HEK293T (cell line): ENCODE measurements at places on chromosomes 1 and 21.

GRCh38 chr1:31238612-31238985, 1.1 kb downstream of the NKAIN1 start:
- DNase-seq, result no peak

DNA sequence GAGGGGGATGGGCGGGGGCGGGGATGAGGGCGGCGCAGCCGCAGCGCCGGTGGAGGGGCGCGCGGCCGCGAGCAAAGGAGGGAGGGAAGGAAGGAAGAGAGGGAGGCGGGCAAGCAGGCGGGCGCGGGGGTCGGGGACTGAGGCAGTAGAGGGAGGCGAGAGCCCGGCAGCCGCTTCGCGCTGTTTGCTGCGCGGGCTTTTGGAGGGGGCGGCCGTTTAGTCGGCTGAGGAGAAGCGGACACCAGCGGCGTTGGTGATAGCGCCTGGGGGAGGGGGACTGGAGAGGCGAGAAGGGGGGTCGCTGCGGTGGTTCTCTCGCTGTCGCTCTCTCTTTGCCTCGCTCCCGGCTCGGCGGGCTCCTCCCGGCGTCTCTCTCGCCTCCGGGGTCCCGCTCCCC, at the start of gene HS2ST1:
HS2ST1 (plus strand) TSS at position 35 of the 397 bp plus-strand sequence.
- DNase-seq, result no peak

GRCh38 chr21:35561116-35561515, 499.2 kb downstream of the SETD4 start:
- no peak for DNase-seq

DNA sequence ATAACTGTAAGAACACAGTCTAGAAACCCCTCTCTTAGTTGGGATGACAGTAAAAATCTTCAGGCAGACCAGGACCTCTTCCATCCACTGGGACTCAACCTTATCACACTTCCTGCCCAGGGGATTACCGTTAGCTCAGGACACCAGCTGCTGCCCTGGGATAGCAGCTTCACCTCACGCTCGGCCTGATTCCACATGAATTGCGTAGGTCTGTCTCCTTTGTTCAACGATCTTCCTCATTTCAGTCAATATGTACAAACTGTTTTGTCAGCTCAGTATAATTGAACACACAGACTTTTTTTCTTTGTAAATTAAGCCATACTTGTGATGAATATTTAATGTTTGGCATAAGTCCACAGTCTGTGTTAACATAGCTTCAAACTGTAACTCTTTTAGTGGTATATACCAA, 290.4 kb downstream of the GRIK1 start:
- no peak for DNase-seq

DNA sequence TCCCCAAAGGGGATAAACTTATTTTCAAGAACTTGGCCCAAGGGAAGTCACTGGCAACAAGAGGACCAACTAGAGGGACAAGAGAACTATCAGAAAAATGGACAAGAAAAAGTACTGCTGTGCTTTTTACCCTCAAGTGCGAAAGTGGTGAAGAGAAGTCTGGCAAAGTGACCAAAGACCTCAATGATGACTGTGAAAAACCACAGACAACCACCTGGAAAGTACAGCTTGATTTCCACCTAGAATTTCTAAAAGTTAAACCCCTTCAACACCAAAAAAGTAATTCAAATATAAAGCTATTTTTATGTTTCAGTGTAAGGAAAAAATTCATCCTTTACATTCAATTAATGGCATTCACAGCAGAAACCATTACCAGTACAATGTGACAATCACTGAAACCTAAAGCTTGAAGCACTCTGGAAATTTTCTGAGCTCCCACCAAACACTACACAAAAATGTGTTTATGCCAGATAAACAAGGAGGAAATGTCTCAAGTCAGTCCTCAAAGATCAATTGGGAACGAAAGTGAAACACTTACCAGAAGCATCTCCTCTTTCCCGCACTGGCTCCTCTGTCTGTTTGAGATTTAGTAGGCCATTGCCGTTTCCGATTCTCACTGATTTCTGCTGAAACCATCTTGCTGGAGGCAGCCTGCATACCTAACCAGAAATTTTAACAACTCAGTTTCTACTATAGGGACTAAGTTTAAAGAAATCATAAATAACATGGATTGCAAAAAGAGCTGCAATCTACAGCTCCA, 8.3 kb downstream of the SDE2 start:
- DNase-seq, result no peak

GRCh38 chr21:39673736-39674135, 61.0 kb downstream of the B3GALT5 start:
- no peak for DNase-seq

GRCh38 chr1:85027242-85027983, 20.9 kb downstream of the MCOLN3 start:
- no peak for DNase-seq

GRCh38 chr1:211648980-211649934, 26.2 kb downstream of the NEK2 start:
- DNase-seq, result no peak

DNA sequence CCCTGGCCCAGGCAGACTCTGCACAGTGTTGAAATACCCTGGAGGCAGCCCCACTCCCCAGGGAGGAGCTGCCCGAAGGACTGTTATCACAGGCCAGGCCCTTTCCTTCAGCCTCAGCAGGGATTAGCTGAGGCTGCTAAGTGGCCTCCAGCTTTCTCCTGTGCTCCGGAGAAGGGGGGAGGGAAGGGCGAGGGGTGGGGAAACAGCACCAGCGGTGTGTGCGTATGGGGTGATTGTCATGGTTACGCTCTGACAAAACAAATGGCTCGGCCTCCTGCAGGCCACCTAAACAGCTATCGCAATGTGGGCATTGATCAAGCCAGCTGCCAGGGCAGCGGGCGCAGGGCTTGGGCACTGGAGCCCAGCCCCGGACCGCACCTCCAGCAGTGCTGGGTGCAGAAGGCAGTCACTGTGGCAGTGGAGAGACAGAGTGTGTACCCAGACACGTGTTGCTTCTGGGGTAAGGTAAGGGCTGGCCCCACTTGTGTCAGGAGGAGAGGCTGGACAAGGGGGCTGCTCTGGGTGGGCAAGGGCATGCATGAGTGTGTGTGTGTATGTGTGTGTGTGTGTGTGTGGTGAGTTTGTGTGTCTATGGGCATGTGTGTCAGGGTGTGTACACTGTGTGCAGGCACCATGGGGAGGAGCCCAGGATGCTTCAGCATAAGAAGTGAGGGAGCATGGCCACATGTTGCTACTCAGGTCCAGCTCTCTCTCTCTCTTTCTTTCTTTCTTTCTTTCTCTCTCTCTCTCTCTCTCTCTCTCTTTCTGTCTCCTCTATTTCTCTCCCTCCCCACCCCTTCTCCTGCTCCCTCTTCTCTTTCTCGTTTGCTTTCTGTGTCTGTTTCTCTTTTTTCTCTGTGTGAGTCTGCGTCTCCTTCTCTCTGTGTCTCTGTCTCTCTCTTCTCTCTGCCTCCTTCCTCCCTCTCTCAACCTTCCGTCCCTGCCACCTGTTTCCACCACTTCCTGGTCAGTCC, at the start of gene VWA5B1:
VWA5B1 (plus strand) TSS at position 252 of the 974 bp plus-strand sequence. CDS start 19,727 bp downstream, outside the sequence.
- DNase-seq, result peak; percentile 45

- peak; percentile 77 for DNase-seq
These were observed 8.1 kb downstream of the LRRC53 start for GRCh38 chr1:74504125-74504932.

GRCh38 chr21:14744368-14744767, 198.3 kb upstream of the SAMSN1 start:
- DNase-seq, result no peak

- peak; percentile 93 for DNase-seq
These were observed at the start of gene CASZ1 for GRCh38 chr1:10796029-10796944. Gene CASZ1 (minus strand): TSS chr1:10796646. CDS start chr1:10693889, 102,757 bp downstream.

- peak; percentile 62 for DNase-seq
These were observed 8.6 kb downstream of the MORN1 start for GRCh38 chr1:2382621-2383361.

DNA sequence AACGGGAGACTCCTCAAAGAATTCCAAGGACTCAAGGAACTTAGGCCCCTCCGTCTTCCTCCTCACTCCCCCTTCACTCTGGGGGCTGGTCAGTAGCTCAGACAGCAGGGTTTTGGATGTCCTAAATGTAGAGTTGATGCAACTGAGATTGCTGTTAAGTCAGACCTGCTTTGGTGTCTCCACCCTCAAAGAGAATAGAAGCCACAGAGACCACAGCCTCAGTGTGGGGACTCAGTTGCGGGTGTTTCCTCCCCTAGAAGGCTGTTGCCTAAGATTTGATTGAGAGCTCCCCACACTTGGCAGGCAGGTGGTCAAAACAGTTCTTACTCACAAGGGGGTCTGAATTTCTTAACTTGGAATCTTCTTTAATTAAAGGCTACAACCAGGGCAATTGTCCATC, 7.6 kb downstream of the MAN1C1 start:
- no peak for DNase-seq

DNA sequence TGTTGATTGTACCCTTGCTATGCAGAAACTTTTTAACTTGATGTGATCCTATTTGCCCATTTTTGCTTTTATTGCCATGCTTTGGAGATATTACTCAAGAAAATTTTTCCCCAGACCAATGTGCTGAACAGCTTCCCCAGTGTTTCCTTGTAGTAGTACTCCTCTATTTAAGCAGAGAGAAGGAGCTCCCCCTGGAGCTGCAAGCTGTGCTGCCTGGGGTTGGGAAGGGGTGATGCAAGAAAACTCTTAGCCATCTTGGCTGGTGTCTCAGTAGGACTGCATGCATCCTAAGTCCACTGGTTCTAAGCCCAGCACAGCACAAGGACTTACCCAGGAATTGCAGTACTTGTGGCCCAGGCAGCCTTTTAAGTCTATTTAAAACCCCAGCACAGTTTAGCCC, 121.6 kb downstream of the NTMT2 start:
- DNase-seq, result no peak

DNA sequence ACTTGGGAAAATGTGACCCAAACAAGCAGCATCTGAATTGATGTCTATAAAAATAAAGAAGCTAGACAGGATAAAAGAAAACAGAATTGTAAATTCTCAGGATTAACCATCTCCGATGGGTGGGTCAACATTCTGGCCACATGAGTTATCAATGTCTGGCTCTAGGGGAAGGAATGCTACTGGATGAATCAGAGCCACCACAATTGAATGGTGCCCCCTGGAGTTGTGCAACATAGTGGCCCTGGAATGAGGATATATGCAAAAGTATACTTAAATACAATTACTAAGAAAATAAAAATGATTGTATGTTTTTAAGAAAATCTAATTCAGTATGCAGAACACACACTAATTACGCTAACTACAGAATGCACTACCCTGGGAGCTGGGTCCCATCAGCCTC, 185.6 kb downstream of the TGFBR3 start:
- DNase-seq, result no peak

- DNase-seq, result no peak
These were observed 24.6 kb downstream of the ANGPTL3 start for GRCh38 chr1:62621907-62622306.

DNA sequence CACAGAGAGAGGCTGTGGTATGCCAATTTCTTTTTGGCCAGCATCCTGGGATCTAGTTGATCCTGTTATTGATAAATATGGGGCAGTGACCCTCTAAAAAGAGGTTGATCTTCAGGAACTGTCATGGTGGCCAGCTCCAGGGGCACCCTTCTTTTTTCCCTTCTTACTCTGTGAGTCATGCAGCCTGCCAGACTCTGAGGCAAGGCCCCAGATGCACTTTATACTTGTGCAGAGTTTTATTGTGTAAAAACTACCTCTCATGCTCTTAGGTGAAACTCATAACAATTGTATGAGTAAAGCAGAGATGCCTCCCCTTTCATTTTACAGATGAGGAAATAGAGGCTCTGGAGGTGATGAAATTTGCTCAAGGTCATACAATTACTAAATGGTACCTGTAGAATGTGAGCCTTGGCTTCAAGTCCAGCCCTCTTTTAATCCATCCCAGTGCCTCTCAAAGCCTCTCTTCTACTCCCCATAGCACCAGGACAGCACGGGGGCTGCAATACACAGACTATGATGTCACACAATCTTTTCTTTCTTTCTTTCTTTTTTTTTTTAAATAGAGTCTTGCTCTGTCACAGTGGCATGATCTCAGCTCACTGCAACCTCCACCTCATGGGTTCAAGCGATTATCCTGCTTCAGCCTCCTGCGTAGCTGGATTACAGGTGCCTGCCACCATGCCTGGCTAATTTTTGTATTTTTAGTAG, 387.8 kb downstream of the KCNH1 start:
- no peak for DNase-seq

DNA sequence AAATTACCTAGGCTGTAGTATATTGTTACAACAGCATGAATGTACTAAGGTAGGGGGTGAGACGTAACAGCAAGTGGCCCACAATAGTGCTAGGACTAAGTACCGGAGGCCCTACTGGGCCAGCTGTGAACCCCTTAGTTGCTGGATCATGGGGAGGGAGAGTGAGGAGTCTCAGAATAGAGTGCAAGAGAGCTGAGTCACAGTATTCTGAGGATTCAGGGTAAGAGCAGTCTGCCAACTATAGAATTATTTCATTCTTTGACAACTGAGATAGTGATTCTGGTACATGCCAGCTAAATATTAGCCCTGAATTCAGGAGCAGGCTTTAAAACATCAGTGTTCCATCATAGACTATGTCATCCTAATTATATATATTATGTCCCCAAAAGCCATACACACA, 218.7 kb downstream of the TM2D1 start:
- DNase-seq, result no peak

GRCh38 chr21:46118316-46119143, 20.6 kb downstream of the COL6A2 start:
- DNase-seq, result no peak

DNA sequence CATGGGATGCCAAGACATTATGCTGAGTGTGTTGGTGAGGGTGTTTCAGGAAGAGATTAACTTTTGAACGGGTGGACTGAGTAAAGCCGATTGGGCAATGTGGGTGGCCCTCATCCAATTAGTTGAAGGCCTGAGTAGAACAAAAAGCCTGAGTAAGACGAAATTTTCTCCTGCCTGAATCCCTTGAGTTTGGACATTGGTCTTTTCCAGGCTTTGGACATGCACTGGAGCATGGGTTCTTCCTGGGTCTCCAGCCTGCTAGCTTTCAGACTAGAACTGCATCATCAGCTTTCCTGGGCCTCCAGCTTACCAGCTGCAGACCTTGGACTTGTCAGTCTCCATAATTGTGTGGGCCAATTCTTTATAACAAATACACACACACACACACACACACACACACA, 63.6 kb downstream of the NIBAN1 start:
- no peak for DNase-seq

GRCh38 chr21:43313221-43313938, 113.6 kb downstream of the SIK1 start:
- DNase-seq, result no peak

- no peak for DNase-seq
These were observed 90.1 kb upstream of the SIM2 start for GRCh38 chr21:36608897-36609225.

DNA sequence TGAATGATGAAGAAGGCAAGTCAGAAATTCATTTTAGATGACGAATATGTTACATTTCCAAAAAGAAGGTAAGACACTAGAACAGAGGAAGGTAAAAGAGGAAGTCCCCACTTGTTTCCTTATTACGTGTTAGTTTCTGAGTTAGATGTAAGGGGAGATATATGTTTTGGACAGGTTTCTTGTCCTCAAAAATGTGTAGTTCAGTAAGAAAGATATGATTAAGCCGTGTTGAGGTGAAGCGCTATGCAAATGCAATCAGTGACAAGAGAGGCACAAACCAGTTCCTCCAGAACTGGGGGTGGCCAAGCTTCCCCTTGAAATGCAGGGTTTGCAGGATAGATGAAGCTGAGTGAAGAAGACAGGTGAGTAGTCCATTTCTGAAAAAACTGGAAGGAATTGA, 293.3 kb upstream of the RUNX1 start:
- no peak for DNase-seq

GRCh38 chr1:177163844-177164379, 600 bp downstream of the ASTN1 start:
- DNase-seq, result no peak
